ENCODE measurements at places on chromosomes 7 and 10. TPM values are rescaled to one million over a fixed set of nuclear protein-coding genes. Genes with fewer than 3 reads are reported as not detected.
A peak's percentile ranks its signal among the peaks of the same experiment; 100 is the strongest.

- peak; percentile 12 for DNase-seq
Observed at GRCh38 chr7:90834771-90835170, 238.7 kb downstream of the CDK14 start.

GRCh38 chr10:121500701-121501332 lies 97.4 kb downstream of the FGFR2 start:
- no peak for DNase-seq

DNA sequence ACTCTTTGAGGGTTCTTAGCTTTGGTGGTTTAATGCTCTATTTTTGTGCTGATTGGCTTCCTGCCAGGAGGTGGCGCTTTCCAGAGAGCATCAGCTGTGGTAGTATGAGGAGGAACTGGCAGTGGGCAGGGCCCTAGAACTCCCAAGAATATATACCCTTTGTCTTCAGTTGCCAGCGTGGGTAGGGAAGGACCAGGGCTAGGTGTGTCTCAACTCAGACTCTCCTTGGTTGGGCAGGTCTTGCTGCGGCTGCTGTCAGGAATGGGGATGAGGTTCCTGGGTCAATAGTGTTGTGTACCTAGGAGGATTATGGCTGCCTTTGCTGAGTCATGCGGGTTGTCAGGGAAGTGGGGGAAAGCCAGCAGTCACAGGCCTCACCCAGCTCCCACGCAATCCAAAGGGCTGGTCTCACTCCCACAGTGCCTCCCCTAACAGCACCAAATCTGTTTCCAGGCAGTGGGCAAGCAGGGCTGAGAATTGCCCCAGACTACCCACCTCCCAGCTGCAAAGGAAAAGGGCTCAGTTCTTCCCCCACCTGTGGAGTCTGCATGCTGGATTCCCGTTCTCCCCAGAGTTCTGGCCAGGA lies 191.5 kb downstream of the PHTF2 start:
- DNase-seq = peak; percentile 10

DNA sequence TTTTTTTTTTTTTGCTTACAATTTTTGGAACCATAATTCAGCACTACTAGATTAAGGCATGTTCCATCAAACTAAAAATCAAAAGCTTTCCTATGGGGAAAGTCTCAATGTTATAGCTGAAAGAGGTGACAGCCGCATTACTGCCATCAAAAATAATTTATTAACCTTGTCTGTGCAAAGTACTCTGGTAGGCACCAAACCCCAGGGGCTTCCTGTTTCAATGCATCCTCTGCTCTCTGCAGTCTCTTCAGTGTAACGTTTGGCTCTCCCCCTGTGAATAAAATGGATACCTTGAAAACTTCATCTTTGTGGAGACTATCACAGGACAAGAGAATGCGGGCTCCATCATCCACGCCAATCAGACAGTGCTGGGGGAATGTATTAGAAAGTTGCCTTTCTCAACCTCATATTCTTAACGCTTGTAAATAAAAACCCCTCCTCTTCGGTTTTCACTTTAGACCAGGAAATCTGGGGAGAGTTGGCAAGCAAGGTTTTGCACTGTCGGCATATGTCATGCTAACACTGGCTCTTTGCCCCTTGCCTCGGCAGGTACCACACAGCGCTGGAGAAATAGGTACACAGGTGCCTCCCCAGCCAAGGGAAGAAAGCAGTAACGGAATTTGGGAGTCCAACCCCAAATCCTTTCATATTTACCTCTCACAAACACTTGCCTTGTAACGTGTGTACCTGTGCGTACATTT lies 1.6 kb upstream of the NRG3 start:
- DNase-seq = no peak

DNA sequence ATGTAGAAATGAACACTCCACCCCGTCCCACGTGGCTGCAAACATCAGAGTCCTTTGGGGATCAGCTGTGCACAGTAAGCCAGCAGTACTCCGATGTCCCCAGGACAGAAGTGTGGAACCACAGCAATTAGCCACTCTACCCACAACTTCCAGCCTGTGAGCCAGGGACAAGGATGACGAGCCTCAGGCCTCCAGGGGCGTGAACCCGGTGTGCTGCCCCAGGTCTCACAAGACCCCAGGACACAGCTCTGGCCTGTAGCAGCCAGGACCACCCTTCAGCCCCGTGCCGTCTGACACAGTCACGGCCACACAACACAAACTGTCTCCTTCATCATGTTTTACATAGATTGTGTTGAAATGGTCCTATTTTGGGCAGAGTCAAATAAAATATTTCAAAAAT lies 113.0 kb upstream of the DIP2C start:
- no peak for DNase-seq

GRCh38 chr7:141431140-141431479 lies 120.1 kb upstream of the AGK start:
- DNase-seq = no peak

DNA sequence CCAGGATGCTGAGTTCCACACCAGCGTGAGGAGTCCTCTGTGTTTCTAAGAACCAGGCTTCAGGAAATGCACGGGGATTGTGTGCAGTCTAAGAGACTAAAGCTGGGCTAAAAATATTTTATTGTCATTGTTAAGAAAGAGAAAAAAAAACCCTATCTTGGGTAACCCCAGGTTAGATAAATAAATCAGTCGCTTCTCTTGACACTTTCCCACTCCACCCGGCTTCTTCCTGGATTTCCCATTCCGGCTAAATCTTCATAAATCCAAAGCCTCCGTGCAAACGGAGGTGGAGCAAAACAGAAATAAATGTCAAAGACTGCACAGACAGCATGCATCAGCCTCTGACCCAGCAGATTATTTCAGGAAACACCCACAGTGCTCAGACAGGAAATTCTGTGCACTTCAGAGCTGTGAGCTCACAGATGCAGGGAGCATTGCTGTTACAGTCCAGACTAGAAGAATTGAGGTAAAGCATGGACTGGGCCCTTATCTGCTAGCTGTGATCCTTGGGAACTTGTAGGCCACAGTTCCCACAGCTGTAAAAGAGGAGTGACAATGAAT lies 44.8 kb upstream of the GRID1 start:
- DNase-seq = peak; percentile 68

DNA sequence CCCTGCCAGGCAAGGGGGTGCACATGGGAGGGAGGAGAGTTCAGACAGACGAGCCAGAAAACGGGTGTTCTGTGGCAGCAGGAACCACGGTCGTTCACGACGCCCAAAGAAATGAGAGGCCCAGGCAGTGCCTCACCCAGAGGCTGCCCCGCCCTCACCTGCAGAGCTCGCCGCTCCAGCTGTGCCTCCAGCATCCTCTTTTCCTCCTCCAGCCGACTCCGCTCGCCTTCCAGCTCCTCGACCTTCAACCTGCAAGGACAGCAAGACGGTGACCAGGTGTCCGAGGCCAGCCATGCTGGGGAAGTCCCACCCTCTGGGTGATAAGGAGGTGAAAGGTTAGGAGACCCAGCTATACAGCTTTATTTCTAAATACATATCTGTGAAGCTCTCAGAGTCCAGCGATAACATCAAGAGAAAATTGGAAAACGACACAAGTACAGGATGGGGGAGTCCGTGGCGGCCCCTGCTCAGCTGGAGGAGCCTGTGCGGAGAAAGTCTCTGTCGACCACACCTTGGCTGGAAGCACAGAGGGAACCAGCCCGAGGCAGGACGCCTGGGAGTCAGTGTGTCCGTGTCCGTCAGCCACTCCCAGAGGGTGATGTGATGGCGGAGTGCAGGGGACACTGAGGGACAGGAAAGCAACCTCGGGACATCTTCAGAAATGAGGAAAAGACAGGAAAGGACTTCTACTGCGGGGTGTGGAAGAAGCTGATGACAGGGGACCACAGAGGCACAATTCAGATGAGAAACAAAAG lies 275.1 kb downstream of the MAD1L1 start:
- DNase-seq = no peak

GRCh38 chr7:127322351-127322750 lies 69.6 kb upstream of the GRM8 start:
- DNase-seq = no peak

DNA sequence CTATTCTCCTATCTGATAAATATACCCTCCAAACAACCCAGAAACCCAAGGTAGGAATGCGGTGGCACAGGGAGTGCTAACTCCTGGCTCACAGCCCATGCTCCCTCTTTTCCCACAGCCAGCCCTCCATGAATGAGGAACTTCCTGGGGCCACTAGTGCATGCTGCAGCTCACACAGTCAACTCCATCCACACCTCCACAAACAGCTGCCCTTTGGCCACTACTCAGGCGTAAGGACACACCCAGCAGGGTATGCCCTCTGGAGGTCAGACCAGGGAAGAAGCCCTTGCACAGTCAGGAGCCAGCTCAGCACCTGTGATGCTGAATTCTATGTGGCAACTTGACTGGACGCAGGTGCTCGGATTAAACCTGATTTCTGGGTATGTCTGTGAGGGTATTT lies 85.2 kb upstream of the PIK3CG start:
- DNase-seq = peak; percentile 75

GRCh38 chr10:106625751-106626150 lies 538.8 kb downstream of the SORCS1 start:
- no peak for DNase-seq

GRCh38 chr10:5094265-5095205 lies at the start of gene AKR1C3:
TSS of gene AKR1C3 (plus strand) at chr10:5094414. CDS start at chr10:5094445, 31 bp downstream.
- peak; percentile 56 for DNase-seq

- peak; percentile 53 for DNase-seq
Observed at GRCh38 chr7:102287111-102287980, 678 bp downstream of the SH2B2 start.

- peak; percentile 64 for DNase-seq
Observed at GRCh38 chr7:77537778-77538280, 734 bp downstream of the PTPN12 start.

DNA sequence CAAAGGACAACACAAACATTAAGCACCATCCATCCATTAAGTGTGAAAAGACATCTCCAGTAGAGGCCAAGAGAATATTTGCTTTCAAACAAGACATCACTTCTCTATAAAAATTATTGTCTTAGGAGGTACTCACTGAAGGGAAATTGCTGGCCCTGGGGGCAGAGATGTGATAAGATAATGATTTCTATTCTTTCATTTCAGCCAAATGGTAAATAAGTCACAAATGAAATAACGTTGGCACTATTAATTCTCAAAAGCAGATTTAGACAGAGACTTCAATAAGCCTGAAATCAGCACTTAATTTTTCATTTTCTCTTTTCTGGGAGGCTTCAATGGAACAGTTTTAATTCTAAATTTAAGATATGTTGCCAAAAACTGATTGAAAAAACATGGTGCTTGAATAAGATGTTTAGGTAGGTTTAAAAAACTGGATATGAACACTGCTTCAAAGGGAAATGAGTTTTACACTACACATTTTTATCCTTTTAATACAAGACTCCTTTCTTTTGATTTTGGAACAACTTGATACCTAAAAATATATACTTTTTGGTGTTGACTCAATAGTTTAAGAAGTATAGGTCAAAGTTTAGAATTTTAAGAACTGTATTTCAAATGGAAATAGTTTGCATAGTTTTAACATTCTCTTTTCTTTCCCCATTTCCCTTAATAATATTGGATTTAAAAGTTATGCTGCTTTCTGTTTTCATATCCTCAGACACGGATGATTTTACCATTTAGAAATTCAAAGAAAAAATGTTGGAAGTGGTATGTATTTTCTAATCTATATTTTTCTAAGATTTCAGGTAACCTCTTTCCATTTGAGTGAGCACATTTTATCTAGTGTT lies 204.0 kb downstream of the AHR start:
- peak; percentile 51 for DNase-seq

GRCh38 chr7:36638140-36638539 lies 86.2 kb downstream of the AOAH start:
- no peak for DNase-seq

DNA sequence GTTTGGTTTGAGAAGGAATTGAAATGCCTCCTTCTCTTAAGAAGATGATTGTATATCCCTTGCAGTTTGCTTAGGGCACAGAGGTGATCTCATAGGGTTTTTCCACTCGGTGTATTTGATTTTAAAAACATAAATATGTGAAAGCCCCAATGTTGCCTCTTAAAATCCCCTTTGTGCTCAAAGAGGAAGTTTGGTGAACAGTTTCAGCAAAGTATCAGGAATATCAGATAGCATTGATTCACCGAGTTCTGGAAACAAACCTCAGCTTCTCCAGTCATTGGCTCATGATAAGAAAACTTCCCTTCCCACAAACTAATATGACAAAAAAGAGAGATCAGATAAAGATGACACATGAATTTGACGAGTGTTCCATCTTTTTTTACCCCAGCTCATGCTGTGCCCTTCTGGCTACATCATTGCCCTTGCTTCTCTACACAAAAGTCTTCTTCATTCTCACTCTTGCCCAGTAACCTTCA lies 20.1 kb upstream of the SMNDC1 start:
- no peak for DNase-seq

DNA sequence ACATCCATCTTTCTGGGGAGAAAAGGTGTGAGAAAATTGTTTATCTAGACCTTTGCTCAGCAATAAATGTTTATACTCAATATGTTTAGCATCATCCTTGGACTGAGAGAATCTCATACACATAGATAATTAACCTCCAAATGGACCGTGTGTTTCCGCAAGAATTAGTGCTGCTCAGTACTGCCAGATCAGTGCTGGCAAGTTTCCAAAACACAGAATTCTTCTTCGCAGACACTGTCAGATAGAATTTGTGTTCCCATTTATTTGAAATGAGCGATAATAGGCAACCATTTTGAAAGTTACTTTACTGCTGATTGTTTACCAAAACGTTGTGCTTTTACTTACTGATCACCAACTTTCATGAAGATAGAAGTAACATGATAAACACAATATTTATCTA lies 33.7 kb downstream of the STAMBPL1 start:
- DNase-seq = no peak

DNA sequence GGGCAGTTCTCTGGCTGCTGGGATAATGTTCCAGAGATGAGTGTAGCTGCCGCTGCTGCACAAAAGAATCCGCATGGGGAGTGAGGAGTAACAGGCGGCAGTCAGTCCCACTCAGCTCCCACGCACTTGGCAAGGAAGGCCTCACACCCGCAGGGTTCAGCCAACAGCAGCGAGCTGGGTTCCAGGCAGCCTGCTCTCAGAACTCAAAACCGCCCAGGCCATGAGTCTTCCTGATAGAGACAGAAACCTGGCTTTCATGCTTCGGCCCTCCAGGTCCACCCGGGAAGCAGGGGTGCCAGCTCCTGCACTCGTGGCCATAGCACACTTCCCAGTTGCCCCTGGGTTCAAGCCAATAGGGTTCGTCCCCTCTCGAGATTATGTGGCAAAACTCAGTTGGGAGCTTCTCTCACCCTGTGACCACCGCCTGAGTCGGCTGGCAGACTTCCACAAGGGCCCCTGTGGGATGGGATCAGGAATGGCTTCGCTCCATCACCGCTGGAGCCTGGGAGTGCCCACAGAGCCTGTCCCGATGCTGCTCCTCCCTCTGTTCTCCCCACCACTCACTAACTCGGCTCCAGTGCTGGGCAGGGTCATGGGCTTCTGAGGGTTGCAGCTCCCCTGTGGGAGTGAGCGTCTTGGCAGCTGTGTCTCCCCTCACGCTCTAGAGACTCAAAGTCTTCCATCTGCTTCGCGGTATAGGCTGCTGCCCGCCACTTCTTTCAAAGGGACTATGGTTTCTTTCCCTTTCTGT lies 20.6 kb downstream of the CLRN3 start:
- DNase-seq = no peak

Gene PRRT4
- not detected for total RNA-seq

Gene CH25H
- 3.2 TPM for total RNA-seq

Gene NUDT13
- not detected for total RNA-seq

Gene EN2
- not detected for total RNA-seq

Gene SLC13A4
- 0.52 TPM for total RNA-seq

Gene CACNB2
- total RNA-seq = not detected

Gene CNTNAP2
- not detected for total RNA-seq

Gene ZNF467
- total RNA-seq = 0.96 TPM

Gene ASB10
- not detected for total RNA-seq

Gene TSPAN33
- total RNA-seq = 4.2 TPM
